Pancreas (tissue), 10 donors: ENCODE measurements at places on chromosomes 12 and 14. TPM values are rescaled to one million over a fixed set of nuclear protein-coding genes. Genes with fewer than 3 reads are reported as not detected.
A peak's percentile ranks its signal among the peaks of the same experiment; 100 is the strongest.

The CRIP2 gene
- total RNA-seq: 31.6 TPM

DNA sequence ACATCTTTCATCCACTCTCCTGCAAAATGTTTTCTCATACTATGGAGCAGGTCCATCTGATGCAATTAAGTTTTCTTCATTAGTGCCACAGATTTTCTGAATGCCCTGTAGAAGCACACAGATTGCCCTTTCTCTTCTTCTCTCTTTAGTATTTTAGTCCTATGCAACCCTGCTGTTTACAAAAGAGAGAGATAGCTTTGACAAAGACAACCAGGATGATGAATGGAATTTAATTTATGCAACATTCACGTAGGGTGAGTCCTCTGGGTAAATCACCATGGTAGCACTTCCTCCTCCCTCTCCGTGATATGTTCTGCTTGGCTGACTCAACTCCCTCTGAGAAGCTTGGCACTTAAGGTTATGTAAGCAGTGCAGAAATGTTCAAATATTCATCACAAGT lies 400.9 kb upstream of the PDE3A start:
- no peak for DNase-seq

GRCh38 chr12:48678551-48679185 lies 3.4 kb downstream of the KANSL2 start:
- DNase-seq: no peak

The TAS2R10 gene
- total RNA-seq: 0.25 TPM

GRCh38 chr14:92551044-92551841 lies 37.7 kb downstream of the RIN3 start:
- DNase-seq: no peak

GRCh38 chr14:106872611-106873446 lies 1346.4 kb downstream of the TMEM121 start:
- peak; percentile 89 for DNase-seq

GRCh38 chr14:50871228-50871627 lies 625 bp upstream of the ABHD12B start:
- DNase-seq: no peak

DNA sequence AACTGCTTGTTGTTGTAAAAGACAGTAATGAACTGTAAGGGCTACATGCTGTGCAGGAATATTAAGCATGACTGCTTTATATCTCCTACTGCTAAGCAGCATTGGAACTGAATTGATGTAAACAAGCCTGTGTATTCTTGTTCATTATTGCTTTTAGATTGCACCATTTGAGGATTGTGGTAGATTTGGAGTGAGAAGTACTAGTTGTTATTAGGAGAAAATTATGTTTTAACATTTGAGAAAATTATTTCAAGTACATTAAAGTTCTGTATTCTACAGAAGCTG lies 212.7 kb downstream of the ERC1 start:
- DNase-seq: no peak

DNA sequence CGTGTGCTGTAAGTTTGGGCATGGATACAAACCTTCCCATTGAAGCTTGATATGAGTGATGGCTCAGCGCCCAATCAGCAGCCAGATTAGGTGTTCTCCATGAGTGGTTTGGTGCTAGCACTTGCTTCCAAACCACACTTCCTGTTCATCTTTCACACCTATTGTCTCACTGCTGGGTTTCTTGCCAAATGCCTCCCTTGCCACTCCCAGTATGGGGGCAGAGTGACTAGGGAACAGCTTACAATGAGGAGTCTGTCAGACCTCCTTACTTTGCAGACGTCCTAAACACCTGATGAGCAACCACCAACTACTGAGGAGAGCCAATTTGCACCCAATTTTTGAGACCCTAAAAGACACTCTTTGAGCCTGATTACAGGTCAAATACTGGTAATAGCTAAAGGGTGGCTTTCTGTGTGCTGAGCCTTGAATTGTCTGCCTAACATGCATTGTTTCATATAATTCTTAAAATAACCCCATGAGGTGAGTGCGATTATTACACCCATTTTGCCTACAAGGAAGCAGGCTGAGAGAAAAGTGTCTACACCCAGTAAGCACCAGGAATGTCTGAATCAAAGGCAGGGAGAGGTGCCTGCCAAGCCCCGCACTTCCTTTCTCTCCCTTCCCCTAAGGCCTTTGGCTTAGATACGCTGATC lies 48.4 kb upstream of the FOS start:
- peak; percentile 54 for DNase-seq

The ZBTB1 gene
- total RNA-seq: 10.0 TPM

DNA sequence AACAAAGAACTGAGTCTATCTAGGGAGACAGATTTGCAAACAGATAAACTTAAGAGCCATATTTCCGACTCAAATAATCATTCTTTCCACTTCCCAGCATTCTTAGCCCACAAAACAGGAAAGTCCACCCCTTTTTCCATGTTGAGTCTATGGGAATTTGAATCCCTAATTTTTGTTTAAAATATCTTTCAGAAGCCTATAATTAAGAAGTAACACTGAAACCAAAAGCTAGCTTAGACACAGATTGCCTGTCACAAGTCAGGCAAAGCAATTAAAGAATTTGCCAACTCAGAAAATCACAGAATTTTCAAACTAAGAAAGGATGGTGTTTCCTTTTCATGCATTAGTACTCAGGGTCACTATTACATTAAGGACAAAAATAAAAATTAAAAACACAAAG lies 17.0 kb downstream of the ATP2B1 start:
- DNase-seq: no peak

DNA sequence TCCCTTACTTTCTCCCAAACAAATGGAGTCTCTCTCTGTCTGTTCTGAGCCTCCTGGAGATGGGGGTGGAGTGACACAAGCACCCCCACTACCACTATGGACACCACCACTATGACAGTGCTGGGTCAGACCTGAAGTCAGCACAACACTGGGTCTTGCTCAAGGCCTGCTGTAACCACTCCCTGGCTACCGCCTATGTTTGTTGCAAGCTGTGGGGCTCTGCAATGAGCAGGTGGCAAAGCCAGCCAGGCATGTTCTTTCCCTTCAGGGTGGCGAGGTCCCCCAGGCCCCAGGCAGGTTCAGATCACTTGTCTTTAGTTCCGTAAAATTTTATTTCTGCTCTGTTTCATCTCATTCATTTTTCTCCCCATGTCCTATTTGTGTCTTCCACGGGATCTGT lies 349.8 kb downstream of the TMEM121 start:
- DNase-seq: no peak

GRCh38 chr12:131129839-131130238 lies 176.1 kb downstream of the ADGRD1 start:
- no peak for DNase-seq

The ATL1 gene
- 2.6 TPM for total RNA-seq

GRCh38 chr14:102723650-102724049 lies 53.6 kb upstream of the TRAF3 start:
- no peak for DNase-seq

- DNase-seq: no peak
Measured at GRCh38 chr14:68015356-68016254, 196.0 kb downstream of the RAD51B start.

- peak; percentile 62 for DNase-seq
Measured at GRCh38 chr12:62190689-62191490, 69.3 kb upstream of the USP15 start.

The TAS2R43 gene
- not detected for total RNA-seq

The PRR4 gene
- total RNA-seq: 0.55 TPM

GRCh38 chr12:26425587-26426260 lies 230.4 kb downstream of the SSPN start:
- no peak for DNase-seq

- DNase-seq: no peak
Measured at GRCh38 chr12:60393093-60393492, 797.3 kb downstream of the SLC16A7 start.

- no peak for DNase-seq
Measured at GRCh38 chr12:62292761-62293344, 32.6 kb downstream of the USP15 start.

- DNase-seq: no peak
Measured at GRCh38 chr14:41604721-41605531, 1.8 kb upstream of the LRFN5 start.

- no peak for DNase-seq
Measured at GRCh38 chr12:104426926-104427546, 29.7 kb upstream of the CHST11 start.

The VRTN gene
- total RNA-seq: 0.16 TPM

The OTUB2 gene
- total RNA-seq: 1.3 TPM

- no peak for DNase-seq
Measured at GRCh38 chr12:128794661-128795529, 28.9 kb downstream of the SLC15A4 start.

GRCh38 chr14:24921903-24922302 lies 128.0 kb downstream of the STXBP6 start:
- no peak for DNase-seq

The ARL6IP4 gene
- 112 TPM for total RNA-seq

- DNase-seq: no peak
Measured at GRCh38 chr12:91732086-91732485, 413.6 kb downstream of the BTG1 start.

- DNase-seq: no peak
Measured at GRCh38 chr14:65910108-65910786, 497.7 kb downstream of the FUT8 start.

- no peak for DNase-seq
Measured at GRCh38 chr12:27851311-27851710, 71.3 kb upstream of the MANSC4 start.

GRCh38 chr12:32420356-32420755 lies 21.0 kb downstream of the FGD4 start:
- DNase-seq: no peak

GRCh38 chr14:20477211-20477876 lies 8.1 kb downstream of the PNP start:
- DNase-seq: no peak

- DNase-seq: no peak
Measured at GRCh38 chr12:6322969-6323339, 12.5 kb downstream of the PLEKHG6 start.

The UNC79 gene
- total RNA-seq: 1.3 TPM

DNA sequence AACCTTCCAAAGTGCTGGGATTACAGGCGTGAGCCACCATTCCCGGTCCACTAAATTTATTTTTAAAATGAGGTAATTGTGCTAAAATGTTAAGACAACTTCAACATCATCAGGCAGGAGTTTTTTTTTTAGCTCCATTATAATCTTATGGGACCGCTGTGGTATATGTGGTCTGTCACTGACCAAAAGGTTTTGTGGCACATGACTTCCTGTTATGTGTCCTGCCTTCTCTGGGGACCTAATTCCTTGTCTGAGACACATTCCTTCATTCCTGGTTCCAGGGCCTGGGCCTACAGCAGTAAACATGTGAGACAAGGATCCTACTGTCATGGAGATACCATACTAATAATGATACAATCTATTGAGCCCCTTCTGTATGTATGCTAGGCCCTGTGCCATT lies 4.9 kb downstream of the TEX52 start:
- DNase-seq: no peak

The CPM gene
- total RNA-seq: 11.0 TPM

GRCh38 chr12:43480591-43480990 lies 71.4 kb downstream of the ADAMTS20 start:
- DNase-seq: no peak

GRCh38 chr12:19760611-19761010 lies 321.3 kb downstream of the AEBP2 start:
- DNase-seq: no peak

The OR6C1 gene
- not detected for total RNA-seq

- no peak for DNase-seq
Measured at GRCh38 chr12:16526693-16527092, 79.3 kb downstream of the LMO3 start.

GRCh38 chr12:69898236-69898635 lies 73.2 kb downstream of the MYRFL start:
- no peak for DNase-seq
